ENCODE measurements at places on chromosomes 2 and 18.

DNA sequence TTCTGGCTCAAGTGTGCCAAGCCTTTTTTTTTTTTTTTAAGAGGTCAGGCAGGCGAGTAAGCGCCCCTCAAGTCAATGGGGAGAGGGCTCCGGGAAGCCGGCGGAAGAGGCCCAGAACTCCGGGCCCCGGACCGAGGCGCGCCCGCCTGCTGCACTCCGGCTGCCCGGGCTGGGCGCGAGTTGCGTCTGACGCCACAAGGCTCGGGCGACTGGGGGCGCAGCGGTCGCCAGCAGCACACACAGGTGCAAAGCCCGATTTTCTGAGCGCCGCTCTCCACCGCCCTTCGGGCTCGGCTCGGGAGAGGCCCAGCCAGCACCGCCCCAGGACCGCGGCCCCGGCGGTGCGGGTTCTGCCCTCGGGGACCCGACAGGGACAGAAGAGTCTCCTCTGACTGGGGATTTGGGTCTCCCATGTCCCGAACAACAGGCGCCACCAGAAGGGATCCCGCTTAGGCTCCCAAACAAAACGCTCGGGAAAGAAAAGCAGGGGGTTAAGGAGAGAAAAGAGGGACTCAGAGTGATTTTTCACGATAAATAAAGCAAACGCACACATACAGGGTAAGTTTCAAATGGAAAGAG is 787 bp downstream of the ERBB4 start:
- DNase-seq: no peak

GRCh38 chr2:25176138-25176537 is 7.8 kb upstream of the POMC start:
- DNase-seq: no peak

- DNase-seq: no peak
Observed at GRCh38 chr2:34031097-34031496, 432.0 kb upstream of the FAM98A start.

GRCh38 chr2:232592772-232593395 is 40.5 kb upstream of the EFHD1 start:
- DNase-seq: no peak

GRCh38 chr2:68710756-68711155 is 23.9 kb upstream of the ARHGAP25 start:
- no peak for DNase-seq

DNA sequence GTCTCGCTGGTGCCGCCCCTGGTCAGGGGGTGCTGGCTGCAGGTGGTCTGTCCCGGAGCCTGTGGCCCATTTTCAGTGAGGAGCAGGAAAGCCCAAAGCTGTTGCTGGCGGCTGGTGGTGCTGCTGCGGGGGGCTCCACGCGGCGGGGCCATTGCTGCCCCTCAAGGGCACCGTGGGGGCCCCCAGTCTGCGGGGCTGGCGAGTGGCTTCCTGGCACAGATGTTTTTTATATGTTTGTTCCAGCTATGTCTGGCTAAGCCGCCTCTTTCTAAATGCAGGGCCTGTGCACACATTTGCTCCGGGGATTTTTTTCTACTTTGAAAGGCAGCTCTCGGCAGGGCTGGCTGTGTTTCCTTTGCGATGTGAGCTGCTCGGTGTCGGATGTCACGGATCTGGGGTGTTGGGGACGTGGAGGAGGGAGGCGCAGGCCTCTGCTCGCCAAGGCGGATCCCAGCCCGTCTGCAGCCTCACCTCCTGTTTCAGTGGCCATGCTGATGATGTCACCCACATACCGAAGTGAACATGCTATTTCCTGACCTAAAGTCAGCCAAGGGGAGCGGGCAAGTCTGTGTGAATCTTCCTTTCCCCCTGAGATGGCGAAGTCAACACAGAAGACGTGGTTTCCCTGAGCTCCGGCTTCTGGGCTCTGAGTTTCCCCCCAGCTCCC is 112.0 kb upstream of the CTDP1 start:
- DNase-seq: no peak

- DNase-seq: no peak
Observed at GRCh38 chr2:128714285-128714684, 395.6 kb upstream of the HS6ST1 start.

- no peak for DNase-seq
Observed at GRCh38 chr2:215280326-215280725, 31.5 kb upstream of the ATIC start.

- DNase-seq: peak; percentile 73
Observed at GRCh38 chr2:231926180-231926741, at the start of gene NPPC. NPPC (minus strand) TSS chr2:231926396; CDS start chr2:231926249, 147 bp downstream.

- DNase-seq: no peak
Observed at GRCh38 chr2:54204476-54204875, 51.6 kb downstream of the TSPYL6 start.

GRCh38 chr2:40072442-40073232 is 293.6 kb upstream of the THUMPD2 start:
- no peak for DNase-seq

- no peak for DNase-seq
Observed at GRCh38 chr2:147610496-147611040, 234.3 kb upstream of the ACVR2A start.

GRCh38 chr2:17600556-17601204 is 60.2 kb downstream of the VSNL1 start:
- DNase-seq: no peak

- DNase-seq: no peak
Observed at GRCh38 chr2:71786291-71787107, 333.1 kb downstream of the DYSF start.

- DNase-seq: no peak
Observed at GRCh38 chr2:133667085-133667484, 98.8 kb upstream of the NCKAP5 start.

DNA sequence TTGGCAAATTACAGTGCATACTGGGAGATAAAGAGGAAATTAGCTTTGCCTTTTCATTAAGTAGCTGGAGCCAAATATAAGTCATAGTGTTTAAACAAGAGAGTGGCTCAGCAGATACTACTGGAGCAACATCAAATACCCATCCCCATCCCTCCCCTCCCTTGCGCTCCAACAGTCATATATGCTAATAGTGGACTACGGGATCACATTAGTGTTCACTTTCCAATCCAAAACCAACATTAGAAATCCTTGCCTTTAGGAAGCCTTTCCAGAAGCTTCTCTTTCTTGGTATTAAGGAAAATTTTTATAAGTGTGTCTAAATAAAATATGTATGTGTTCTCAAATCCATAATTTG is 1669.3 kb downstream of the SUCLG1 start:
- no peak for DNase-seq

- DNase-seq: no peak
Observed at GRCh38 chr2:46548521-46549144, 69.3 kb downstream of the TMEM247 start.

GRCh38 chr18:45526114-45526841 is 89.0 kb upstream of the SLC14A2 start:
- no peak for DNase-seq

- DNase-seq: no peak
Observed at GRCh38 chr2:155930312-155930711, 402.2 kb downstream of the NR4A2 start.

- no peak for DNase-seq
Observed at GRCh38 chr2:170147576-170147975, 30.4 kb upstream of the MYO3B start.

DNA sequence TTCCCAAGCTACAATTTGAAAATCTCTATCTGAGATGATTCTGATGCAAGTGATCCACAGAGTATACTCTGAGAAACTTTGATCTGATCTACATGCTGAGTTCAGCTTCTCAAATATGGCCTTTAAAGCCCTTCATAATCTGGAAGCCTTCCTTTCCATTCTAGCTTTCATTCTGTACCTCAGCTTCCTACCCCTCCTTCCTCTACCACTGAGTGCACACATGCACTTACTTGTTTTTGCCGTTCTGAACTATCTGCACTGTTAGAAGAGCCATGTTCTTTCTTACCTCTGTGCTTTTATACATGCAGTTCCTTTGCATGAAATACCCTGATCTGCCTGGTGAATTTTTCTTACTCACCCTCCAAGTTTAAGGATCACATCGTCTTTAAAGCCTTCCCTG is 25.0 kb downstream of the REL start:
- no peak for DNase-seq

DNA sequence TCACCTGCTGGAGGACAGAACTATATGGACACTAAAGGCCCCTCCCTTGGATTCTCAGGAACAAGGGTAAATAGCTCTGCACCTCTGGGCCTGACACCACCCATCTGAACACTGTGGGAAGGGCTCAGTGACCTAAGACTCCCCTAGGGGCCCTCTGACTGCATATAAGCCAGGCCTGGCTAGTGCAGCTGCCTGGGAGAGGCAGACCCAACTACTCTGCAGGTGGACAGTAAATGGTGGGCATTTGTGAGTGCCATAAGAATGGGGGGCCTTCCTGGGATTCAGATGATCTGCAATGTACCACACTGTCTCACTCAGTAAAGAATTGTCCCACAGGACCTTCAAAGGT is 11.2 kb upstream of the WIPF1 start:
- no peak for DNase-seq

DNA sequence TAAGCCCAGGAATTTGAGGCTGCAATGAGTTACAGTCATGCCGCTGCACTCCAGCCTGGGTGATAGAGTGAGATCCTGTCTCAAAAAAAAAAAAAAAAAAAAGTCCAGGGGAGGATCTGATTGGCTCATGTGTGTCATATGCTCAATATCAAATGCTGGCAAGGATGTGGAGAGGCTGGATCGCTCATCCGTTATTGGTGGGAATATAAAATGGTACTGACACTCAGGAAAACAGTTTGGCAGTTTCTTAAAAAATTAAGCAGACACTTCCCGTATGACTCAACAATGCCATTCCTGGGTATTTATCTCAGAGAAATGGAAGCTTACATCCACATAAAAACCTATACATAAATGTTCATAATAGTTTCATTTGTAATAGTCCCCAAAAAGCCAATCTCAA is 68.9 kb downstream of the MEX3C start:
- DNase-seq: no peak

GRCh38 chr2:41068740-41069139 is 616.9 kb upstream of the SLC8A1 start:
- DNase-seq: no peak

DNA sequence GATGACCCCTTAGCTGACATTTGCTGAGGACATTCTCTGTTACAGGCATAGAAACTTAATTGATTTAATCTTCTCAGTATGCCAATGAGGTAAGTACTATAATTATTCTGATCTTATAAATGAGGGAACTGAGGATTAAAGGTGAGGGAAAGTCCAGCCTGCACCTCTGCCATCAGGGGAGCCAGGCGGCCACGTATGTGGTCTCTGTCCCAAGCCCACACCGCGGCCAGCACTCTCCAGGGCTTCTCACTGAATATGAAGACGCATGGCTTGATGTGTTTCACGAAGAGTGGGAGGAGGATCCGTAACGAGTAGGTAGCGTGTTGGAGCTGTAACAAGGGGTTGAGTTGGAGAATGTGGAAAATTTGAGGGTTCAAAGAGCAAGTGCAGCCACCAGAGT is 154.4 kb downstream of the TMEM18 start:
- no peak for DNase-seq

DNA sequence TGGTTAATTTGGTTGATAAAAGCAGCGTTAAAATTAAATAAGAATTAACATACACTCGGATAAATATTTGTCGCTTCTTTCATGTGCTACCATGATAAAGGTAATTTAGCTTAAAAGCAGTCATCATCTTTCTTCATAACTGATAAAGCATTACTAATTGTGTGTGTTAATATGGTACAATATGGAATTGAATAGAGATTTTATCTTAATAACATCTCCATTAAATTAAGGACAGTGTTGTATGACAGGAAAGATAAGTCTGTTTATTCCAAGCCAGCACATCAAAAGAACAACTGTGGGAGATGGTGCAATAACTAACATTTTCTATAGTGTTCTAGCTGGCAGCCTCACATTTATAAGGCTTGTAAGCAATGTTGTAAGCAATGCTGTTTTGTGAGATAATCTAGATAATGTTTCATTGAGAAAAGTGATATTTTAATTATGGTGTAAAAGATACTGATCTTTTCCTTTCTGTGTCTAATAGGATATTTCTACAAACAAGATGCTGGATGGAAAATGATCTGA is 64.4 kb upstream of the AFF3 start:
- DNase-seq: no peak

DNA sequence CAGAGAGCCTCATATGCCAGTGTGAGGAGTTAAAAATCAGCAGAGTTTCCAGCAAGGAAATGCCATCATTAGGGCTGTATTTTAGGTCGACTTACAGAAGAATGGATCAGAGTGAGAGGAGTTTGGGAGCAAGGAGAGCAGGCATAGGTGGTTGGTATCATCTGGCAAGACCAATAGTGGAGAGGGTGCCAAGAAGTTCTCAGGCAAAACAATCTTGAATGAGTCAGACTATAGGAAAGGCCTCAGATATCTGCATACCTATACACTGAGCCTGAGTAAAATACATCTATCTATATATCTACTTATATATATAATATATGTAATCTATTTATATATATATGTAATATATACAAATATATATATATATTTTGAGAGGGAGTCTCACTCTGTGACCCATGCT is 57.3 kb downstream of the TMEFF2 start:
- no peak for DNase-seq

GRCh38 chr18:12963069-12963468 is 15.3 kb downstream of the SEH1L start:
- DNase-seq: no peak

GRCh38 chr2:120496759-120497158 is 150.8 kb downstream of the INHBB start:
- DNase-seq: no peak

GRCh38 chr2:40332191-40332826 is 119.6 kb downstream of the SLC8A1 start:
- no peak for DNase-seq

GRCh38 chr2:80292474-80292873 is 12.1 kb downstream of the LRRTM1 start:
- DNase-seq: no peak

GRCh38 chr2:176769021-176769420 is 443.6 kb upstream of the HNRNPA3 start:
- DNase-seq: no peak

- DNase-seq: no peak
Observed at GRCh38 chr2:237859082-237859433, 365 bp upstream of the RAMP1 start.

GRCh38 chr2:166197446-166197845 is 69.6 kb upstream of the SCN1A start:
- no peak for DNase-seq

GRCh38 chr2:120761164-120761861 is 25.6 kb downstream of the GLI2 start:
- DNase-seq: no peak

DNA sequence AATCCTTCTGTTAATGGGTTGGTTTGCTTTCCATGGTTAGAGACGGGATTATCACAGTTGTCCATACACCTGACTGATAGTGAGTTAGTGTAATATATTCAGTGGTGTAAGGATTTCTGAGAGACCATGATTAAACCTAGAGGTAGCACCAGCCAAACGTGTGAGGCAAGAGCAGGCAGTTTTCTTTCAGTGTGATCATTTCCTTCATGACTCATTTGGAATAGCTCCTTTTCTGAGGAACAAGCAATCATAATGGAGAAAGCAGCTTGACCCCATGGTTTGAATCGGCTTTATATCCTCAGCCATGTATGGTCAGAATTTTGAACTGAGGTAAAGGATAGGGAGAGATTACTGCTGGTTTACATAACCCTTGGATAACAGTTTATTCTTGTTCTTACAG is 2.9 kb downstream of the MXD1 start:
- no peak for DNase-seq

GRCh38 chr2:31729065-31729439 is 148.3 kb upstream of the SRD5A2 start:
- no peak for DNase-seq

GRCh38 chr2:151730262-151730975 is 3.9 kb downstream of the NEB start:
- DNase-seq: no peak

GRCh38 chr2:100814453-100814852 is 5.5 kb upstream of the NPAS2 start:
- no peak for DNase-seq

- peak; percentile 24 for DNase-seq
Observed at GRCh38 chr2:54680397-54681041, 42.9 kb upstream of the EML6 start.

Data from stimulated activated CD8-positive, alpha-beta memory T cell treated with anti-CD3 and anti-CD28 coated beads, Interleukin-7, amount 100 ng/mL, for 48 hours (primary cell).